Left cardiac atrium (tissue), 4 donors: ENCODE measurements at places on chromosomes 2 and 18. TPM values are rescaled to one million over a fixed set of nuclear protein-coding genes. Genes with fewer than 3 reads are reported as not detected.

CPO gene
- total RNA-seq, result 0.34 TPM

ERMN gene
- not detected for total RNA-seq

PAIP2B gene
- total RNA-seq, result 15.1 TPM

RNF144A gene
- 10.4 TPM for total RNA-seq

DPYSL5 gene
- total RNA-seq, result not detected

RAD51AP2 gene
- 0.16 TPM for total RNA-seq

ARHGEF4 gene
- total RNA-seq, result 8.3 TPM

TMEM247 gene
- total RNA-seq, result not detected

UPP2 gene
- not detected for total RNA-seq

RAPGEF4 gene
- 12.9 TPM for total RNA-seq

OSR1 gene
- total RNA-seq, result 67.9 TPM

CD8B2 gene
- total RNA-seq, result not detected

MLPH gene
- 91.5 TPM for total RNA-seq

CACNB4 gene
- total RNA-seq, result 0.32 TPM

RFTN2 gene
- total RNA-seq, result 8.6 TPM

PAX8 gene
- 0.13 TPM for total RNA-seq

ASB18 gene
- total RNA-seq, result 1.9 TPM

POMC gene
- 5.3 TPM for total RNA-seq

ABCG8 gene
- not detected for total RNA-seq

IL37 gene
- not detected for total RNA-seq

TTN gene
- 1,545 TPM for total RNA-seq

HAAO gene
- 3.4 TPM for total RNA-seq

PARD6G gene
- 3.9 TPM for total RNA-seq

MYCN gene
- total RNA-seq, result 0.53 TPM

CAPN14 gene
- 0.12 TPM for total RNA-seq

CFC1 gene
- total RNA-seq, result 0.76 TPM

CRYBA2 gene
- not detected for total RNA-seq

EHBP1 gene
- 34.0 TPM for total RNA-seq

EGR4 gene
- total RNA-seq, result not detected

GPR155 gene
- total RNA-seq, result 11.2 TPM

KCNIP3 gene
- 2.6 TPM for total RNA-seq

TXNDC2 gene
- not detected for total RNA-seq

CNTNAP5 gene
- total RNA-seq, result not detected

RAB31 gene
- total RNA-seq, result 31.1 TPM

CCDC102B gene
- 7.4 TPM for total RNA-seq

CHMP3 gene
- total RNA-seq, result 146 TPM

CD207 gene
- total RNA-seq, result 0.24 TPM

SCN9A gene
- total RNA-seq, result 6.4 TPM

SFXN5 gene
- total RNA-seq, result 10.5 TPM

DLX1 gene
- total RNA-seq, result 0.16 TPM

TSPYL6 gene
- not detected for total RNA-seq

MAP3K19 gene
- not detected for total RNA-seq

MATN3 gene
- total RNA-seq, result 0.29 TPM

MYO3B gene
- not detected for total RNA-seq

ZFP36L2 gene
- total RNA-seq, result 64.0 TPM

LYPD6 gene
- total RNA-seq, result 0.50 TPM

MC2R gene
- not detected for total RNA-seq

CCDC121 gene
- total RNA-seq, result 5.4 TPM

IL1R1 gene
- 60.8 TPM for total RNA-seq

ATP5F1A gene
- 1,121 TPM for total RNA-seq

ANKMY1 gene
- total RNA-seq, result 8.1 TPM

C1GALT1C1L gene
- total RNA-seq, result 2.7 TPM

AGPS gene
- total RNA-seq, result 25.9 TPM

SERPINB11 gene
- not detected for total RNA-seq

MDH1B gene
- 0.80 TPM for total RNA-seq
